ENCODE measurements at places on chromosomes 1 and 21. TPM values are rescaled to one million over a fixed set of nuclear protein-coding genes. Genes with fewer than 3 reads are reported as not detected.

Gene NLRP3
- 3.7 TPM for total RNA-seq

Gene GPR25
- total RNA-seq = not detected

Gene SLFNL1
- total RNA-seq = 2.4 TPM

Gene OR2AK2
- total RNA-seq = not detected
